ENCODE measurements at places on chromosomes 2 and 18.

GRCh38 chr2:203813684-203814083 is 53.9 kb upstream of the CTLA4 start:
- no peak for DNase-seq

GRCh38 chr2:241063587-241063986 is 38.5 kb downstream of the MTERF4 start:
- DNase-seq: no peak

DNA sequence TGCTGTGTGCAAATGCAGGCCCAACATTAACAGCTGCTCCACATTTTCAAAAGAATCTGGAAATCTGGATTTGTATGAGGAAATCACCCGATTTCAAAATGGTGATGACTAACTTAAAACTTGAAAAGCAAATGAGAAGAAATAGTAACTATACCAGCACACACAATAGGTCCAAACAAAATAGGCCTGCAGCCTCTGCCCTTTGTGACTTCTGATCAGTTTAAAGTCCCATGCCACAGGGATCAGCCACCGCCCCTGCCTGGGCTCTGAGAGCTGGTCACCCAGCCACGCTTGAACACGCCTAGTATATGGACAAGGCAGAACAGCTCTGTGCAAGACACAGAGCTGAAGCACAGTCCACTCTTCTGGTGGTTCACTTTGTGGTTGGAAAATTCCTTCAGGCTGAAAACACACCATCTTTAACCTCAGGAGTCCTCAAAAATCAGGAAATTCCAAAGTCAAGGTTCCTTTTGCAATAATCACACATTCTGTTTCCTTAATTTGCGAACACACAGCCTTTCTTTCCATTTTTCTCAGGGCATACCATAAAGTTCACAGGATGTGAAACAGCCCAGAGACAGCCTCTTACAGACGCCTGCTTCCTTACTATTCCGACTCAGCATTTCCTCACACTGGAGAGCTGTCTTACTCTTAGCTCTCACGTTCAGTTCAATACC is 150.1 kb upstream of the RIOK3 start:
- DNase-seq: no peak

DNA sequence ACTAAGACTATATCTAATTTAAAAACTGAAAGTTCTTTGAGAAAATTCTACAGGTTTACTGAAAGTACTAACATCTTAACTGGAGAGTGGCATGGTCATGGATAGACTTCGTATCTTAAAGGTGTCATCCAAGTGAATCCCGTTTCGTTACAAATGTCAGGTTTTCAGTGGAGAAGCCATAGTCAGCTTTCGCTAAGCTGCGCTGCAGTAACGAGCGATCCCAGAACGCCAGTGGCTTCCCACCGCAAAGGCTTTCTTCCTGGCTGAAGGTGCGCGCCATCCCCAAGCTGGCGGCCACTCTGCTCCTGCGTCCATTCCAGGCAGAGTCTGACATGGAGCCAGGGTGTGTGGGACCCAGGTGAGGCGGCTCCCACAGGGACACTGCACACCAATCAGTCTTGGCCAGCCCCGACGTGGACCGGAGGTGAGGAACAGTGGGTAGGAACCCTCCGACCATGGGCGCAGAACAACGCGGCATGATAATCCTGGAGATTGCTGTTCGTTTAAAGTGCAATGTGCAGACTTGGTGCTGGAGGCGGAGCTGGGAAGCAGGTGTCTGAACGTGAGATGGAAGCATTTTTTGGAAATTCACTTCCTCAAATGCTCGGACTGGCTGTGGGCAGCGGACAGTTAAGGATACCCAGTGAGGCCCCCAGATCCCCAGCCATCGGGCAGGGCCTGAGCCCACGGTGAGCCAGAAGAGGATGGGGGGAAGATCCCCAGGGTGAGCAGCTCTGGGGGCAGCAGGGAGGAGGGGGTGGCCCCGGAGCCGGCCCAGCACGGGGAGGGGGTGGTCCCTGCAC is 27.8 kb upstream of the KCNG2 start:
- no peak for DNase-seq

- no peak for DNase-seq
These were observed 1821.8 kb upstream of the PIK3C3 start for GRCh38 chr18:40133253-40133652.

DNA sequence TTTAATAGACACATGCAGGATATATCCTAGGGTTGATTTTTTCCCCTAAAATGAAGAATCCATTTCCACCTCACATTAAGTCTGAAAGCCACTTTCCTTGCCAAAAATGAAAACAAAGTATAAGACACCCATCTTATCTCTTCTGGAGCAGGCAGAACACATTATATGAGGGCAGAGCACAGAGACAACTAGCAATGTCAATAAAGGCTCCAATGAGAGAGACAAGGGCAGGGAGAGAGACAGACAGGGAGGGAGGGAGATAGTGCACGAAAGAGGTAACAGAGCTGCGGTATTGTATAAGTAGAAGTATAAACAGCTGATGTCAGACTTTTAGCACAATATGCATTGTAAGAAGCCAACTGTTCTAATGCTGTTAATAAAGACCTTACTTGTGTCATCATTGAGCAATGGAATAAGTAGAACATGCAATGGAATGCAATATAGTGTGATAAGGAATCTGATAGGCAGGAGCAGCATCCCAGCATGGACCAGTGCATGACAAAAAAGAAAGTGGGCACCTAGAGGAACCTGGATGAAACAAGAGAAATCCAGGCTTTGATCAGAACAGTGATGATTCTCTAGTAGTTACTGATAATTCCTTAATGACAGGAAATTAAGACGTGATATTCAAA is 150.6 kb upstream of the TCF4 start:
- DNase-seq: no peak

GRCh38 chr18:62109676-62110075 is 77.2 kb downstream of the PIGN start:
- no peak for DNase-seq

GRCh38 chr18:48203961-48204666 is 205.1 kb downstream of the ZBTB7C start:
- DNase-seq: no peak

DNA sequence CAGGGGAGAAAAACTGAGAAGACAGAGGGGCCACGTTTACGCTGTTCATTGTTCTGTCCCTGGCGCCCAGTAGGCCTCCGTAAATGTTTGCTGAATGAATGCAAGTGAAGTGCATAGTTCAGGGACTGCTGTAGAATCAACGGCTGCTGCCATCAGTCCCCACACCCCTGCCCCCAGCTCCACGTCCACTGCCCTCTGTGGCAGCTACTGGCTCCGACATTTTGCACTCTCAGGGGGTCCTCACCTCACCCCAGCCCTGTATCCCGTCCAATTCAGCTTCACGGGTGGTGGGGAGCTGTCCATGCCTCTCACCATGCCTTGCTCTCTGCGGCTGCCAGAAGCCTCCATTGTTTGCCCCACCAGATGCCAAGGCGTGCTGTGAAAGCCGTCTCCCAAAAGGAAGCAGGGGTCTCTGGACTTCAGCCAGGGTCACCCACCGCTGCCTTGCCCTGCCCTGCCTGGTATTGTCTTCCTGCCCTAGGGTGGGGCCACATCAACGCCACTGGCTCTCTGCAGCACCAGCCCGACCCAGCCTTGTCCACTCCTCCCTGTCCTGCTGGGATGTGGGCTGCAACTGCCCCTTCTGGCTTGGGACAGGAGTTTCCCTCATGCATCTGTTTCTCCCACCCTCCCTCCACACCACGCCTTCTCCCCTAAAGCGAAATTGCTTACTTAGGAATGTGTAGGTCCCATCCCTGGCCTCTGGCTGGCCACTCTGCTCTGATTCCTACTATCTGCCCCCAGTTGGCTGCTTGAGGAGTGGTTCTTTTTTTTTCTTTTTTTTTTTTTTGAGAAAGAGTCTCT is 86.0 kb downstream of the RHOB start:
- DNase-seq: no peak

- DNase-seq: no peak
These were observed 891.3 kb upstream of the LRRTM1 start for GRCh38 chr2:81195774-81196382.

- DNase-seq: peak; percentile 51
These were observed 126.3 kb upstream of the NRXN1 start for GRCh38 chr2:51158251-51158650.

- no peak for DNase-seq
These were observed 340.3 kb downstream of the PLCL1 start for GRCh38 chr2:198144660-198145059.

DNA sequence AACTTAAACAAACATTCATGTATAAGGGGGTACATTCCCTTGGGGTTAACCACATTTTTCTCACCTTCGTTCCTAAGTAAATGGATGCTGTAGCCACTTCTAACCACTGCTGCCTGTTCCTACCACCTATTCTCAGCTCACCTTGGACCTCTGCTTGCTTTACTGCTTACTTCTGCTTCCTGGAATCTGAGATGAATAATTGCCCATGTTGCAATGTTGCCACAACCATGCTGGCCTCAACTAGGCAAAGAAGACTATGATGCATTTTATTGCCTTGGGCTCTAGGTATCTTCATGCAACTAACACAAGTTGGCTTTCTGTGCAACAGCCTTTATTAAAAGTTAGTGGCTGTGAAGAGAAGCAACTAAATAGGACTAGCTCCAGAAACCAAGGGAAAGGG is 106.3 kb upstream of the TCF4 start:
- DNase-seq: no peak

GRCh38 chr2:70898363-70899240 is 37.1 kb upstream of the ATP6V1B1 start:
- DNase-seq: no peak

DNA sequence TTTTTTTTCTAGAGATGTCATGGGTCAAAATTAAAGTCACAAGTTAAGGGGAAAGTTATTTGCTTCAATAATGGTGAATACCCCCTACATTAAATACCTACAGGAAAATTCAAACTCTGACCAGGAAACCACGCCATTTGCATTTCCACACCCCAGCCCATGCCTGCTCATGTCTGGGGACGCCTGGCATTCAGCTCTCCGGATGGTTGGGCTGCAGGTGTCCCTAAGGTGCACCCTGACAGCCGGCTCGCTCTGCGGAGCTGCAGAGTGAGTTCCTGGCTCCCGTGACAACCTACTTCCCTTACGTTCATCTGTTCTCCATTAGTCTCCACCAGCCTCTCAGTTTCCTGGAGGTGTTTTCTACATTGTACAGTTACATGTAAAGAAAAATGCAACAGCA is 122.7 kb upstream of the RIOK3 start:
- DNase-seq: no peak

- no peak for DNase-seq
These were observed 55.5 kb upstream of the SLC16A14 start for GRCh38 chr2:230124235-230124634.

Measured in NCI-H1092 (cell line).